Stimulated activated CD8-positive, alpha-beta memory T cell treated with anti-CD3 and anti-CD28 coated beads, Interleukin-2, amount 100 ng/mL, for 1 hour (primary cell): ENCODE measurements at places on chromosomes 11 and 22.

GRCh38 chr11:59807047-59807610 lies 3.4 kb downstream of the MRPL16 start:
- DNase-seq, result no peak

- no peak for DNase-seq
Observed at GRCh38 chr22:29167032-29167911, 38.4 kb upstream of the EMID1 start.

DNA sequence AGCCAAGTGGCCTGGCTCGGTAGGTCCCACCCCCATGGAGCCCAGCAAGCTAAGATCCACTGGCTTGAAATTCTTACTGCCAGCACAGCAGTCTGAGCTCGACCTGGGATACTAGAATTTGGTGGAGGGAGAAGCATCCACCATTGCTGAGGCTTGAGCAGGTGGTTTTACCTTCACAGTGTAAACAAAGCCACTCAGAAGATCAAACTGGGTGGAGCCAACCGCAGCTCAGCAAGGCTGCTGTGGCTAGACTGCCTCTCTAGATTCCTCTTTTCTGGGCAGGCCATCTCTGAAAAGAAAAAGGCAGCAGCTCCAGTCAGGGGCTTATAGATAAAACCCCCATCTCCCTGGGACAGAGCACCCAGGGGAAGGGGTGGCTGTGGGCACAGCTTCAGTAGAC lies 22.3 kb upstream of the OR5B21 start:
- DNase-seq, result no peak

DNA sequence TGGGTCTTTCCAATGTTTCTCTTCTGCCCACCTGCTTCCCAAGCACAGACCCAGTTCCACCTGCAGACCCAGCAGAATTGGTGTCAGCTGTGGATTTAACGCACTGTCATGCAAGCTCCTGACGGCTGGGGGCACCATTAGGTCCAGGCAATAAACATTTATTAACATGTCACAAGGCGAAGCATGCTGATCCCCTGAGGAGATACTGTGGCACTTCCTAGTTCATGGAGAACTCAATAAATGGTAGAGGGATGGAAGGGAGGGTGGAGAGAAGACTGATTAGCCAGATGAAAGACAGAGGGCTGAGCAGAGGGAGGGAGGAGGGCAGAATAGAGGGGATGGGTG lies 68.3 kb upstream of the TSPAN18 start:
- no peak for DNase-seq

DNA sequence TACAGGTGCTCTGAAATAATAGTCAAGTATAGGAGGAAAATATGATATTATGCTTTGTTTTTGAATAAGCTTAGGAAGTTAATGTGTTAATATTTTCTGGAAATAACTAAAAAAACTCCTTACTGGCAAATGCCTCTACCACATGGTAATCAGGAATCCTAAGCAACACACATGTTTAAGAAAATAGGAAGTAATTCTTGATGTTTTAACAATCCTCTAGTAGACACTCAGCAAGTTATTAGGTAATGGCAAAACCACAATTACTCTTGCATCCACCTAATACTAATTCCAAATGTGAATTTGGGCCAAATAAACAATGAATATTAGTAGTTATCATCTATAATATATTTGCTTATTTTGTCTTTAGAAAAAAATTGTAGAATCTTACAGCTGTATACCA lies 53.6 kb downstream of the SLC35F2 start:
- DNase-seq, result no peak

GRCh38 chr22:44881624-44882023 lies 128.2 kb downstream of the PHF21B start:
- DNase-seq, result no peak

DNA sequence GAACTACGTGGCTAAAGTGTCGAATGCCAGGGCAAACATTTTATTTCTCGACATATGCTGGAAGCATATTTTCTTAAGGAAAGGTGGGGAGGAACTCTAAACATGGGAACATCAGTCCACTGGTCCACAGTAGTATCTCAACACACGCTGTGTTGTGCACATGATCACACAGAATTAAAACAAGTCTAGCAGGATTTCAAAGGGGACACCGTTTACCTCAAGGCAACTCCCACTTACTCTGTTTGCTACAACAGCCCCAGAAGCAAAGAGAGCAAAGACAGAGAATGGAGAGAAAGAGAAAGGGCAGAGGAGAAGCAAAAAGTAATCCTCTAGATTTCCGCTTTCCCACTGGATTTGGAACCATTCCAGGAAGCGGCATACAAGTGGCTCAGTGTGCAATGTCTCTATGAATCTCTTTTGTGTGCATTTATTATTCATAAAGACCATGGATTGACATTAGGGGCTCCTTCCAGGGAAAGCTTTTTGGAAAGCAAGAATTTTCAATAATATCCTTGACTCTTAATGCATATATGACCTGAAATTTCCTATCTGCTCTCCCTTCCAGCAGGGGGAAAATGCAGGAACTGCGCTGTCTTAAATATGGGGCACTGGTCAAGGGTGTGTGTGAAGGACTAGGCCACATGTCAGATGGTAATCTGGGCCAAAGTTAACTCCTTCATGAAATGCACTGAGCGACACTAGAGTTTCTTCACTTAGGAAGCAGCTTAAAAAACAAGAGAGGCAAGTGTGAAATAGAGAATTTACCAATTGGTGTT lies 34.8 kb upstream of the CCDC34 start:
- DNase-seq, result no peak

GRCh38 chr11:96237766-96238266 lies 105.2 kb downstream of the MAML2 start:
- DNase-seq, result no peak

DNA sequence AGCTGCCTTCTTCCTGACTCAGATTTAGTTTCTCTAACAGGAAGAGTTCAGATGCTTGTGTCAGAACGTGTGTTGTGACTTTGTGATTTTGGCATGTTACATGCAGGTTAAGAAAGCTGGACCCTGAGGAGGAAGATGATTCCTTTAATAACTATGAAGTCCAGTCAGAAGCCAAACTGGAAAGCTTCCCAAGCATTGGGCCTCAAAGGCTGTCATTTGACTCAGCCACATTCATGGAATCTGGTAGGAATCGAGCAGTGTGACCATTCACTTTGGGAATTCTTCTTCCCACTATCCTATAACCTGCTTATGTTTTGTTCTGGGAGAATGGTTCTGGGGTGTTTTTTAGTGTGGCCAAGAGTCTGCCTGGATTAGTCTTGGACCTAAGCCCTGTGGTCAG lies 48.0 kb downstream of the CABIN1 start:
- DNase-seq, result no peak

GRCh38 chr11:95429376-95429907 lies 198.4 kb upstream of the SESN3 start:
- DNase-seq, result no peak

GRCh38 chr11:276219-276618 lies 2.0 kb upstream of the NLRP6 start:
- no peak for DNase-seq

DNA sequence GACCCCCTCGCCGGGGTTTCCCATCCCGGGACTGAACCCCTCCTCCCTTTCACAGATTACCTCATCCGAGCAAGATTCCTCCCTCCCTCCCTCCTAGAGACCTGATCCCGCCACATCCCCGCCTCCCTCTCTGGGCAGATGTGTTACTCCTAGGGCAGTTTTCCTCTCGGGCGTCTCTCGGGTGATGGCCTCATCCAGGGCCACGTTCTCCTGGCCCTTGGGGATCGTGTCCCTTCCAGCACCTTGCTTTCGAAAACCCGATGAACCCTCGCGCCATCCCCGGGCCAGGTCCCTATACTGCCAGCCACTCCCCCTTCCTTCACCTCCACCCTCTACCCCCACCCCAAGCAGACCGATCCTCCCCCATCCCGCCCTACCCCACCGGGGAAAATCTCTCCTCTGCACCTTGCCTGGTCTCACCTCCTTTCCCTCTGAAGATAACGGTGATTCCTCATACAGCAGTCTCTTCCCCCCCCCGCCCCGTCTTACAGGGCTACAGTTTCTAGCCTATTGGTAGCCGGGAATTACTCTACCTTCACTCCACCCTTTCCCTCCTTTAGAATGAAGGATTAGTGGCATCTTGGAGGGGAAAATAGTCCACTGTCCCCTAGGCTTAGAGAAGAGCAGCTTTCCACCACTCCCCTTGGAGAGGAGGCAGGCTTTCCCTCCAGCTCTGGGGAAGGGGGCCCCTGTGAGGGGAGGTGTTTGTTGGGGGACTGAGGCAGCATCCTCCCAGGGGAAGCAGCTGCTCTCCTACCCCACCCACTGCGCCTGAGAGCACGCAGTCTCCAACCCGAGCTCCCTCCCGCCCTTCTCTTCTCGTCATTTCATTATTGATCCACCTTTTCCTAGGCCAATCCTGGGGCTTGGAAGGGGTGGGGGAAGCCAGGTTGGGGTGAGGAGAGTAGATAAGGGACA lies 1.2 kb downstream of the KMT2A start:
- DNase-seq, result peak; percentile 5

DNA sequence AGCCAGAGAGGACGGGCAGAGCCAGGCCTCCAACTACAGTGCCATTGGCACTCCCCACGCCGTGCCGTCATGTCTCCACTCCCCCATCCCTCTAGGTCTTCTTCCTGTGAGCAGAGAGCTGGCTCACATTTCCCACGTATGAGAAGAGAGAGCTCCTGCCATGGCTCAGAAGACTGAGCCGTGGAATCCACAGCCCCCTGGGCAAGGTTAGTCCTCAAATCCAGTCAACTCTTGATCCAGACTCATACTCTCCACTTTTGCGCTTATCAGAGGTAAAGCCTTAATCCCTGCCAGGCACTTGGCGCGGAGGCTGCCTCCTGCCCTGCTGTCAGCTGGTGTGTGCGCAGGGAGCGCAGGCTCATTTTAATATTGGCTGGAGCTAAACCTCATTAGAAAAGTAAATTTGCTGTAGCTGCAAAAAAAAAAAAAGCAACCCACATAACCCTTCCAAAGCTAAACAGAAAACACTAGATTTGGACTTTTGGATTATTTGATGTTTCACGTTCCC lies 4.7 kb downstream of the B3GAT1 start:
- no peak for DNase-seq

DNA sequence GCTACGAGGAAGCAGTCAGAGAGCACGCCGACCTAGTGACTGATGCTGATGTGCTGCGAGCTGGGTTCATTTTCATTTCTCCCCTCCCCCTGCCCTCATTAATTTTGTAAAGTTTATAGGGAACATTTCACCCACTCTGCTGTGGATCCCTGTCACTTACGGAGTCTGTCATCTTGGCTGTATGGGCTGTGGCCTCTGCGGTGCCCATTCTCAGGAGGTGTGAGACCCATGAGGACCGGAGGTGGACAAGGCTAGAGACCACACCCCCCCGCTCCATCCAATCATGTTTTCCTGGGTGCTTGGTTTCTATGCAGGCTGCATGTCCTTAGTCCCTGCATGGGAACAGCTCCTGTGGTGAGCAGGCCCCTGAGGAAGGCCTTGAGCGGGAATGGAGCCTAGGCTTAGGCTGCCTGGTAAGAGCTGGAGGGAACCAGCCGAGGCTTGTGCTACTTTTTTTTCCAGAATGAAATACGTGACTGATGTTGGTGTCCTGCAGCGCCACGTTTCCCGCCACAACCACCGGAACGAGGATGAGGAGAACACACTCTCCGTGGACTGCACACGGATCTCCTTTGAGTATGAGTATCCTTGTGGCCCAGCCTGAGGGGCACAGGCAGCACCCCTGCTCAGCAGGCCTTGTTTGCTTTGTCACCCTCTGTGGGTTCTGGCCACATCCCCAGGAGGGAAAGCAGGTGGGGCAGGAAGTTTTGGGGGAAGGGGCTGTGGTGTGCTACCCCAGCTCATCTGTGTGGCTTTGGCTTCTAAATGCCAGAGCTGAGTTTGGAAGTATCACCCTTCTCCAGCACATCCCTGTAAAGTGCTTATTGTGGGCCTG lies 19.1 kb downstream of the CLDN5 start:
- DNase-seq, result no peak

- no peak for DNase-seq
Observed at GRCh38 chr11:114083391-114084252, 24.1 kb downstream of the ZBTB16 start.

- no peak for DNase-seq
Observed at GRCh38 chr22:29798801-29799200, 31.6 kb downstream of the UQCR10 start.

GRCh38 chr22:43370036-43370435 lies 26.9 kb upstream of the SCUBE1 start:
- no peak for DNase-seq
